ENCODE measurements at places on chromosomes 11 and 22.

DNA sequence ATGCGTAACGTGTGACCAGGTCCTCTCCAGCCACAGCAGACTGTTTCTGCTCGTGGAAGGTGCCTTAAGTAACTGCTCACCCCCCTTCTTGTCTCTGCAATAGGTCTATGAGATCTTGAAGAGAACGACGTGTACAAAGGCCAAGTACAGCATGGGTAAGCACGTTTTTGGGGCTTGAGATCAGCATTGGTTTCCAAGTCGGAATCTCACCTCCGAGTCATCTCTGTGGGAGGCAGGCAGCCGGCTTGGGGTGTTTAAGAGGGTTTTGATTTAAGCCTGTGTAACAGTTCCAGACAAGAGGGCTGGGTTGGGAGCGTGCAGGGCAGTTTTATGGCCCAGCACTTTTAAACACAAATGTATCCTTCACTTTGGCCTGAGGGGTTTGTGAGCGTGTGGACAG is 30.1 kb downstream of the ANO1 start:
- no peak for DNase-seq

DNA sequence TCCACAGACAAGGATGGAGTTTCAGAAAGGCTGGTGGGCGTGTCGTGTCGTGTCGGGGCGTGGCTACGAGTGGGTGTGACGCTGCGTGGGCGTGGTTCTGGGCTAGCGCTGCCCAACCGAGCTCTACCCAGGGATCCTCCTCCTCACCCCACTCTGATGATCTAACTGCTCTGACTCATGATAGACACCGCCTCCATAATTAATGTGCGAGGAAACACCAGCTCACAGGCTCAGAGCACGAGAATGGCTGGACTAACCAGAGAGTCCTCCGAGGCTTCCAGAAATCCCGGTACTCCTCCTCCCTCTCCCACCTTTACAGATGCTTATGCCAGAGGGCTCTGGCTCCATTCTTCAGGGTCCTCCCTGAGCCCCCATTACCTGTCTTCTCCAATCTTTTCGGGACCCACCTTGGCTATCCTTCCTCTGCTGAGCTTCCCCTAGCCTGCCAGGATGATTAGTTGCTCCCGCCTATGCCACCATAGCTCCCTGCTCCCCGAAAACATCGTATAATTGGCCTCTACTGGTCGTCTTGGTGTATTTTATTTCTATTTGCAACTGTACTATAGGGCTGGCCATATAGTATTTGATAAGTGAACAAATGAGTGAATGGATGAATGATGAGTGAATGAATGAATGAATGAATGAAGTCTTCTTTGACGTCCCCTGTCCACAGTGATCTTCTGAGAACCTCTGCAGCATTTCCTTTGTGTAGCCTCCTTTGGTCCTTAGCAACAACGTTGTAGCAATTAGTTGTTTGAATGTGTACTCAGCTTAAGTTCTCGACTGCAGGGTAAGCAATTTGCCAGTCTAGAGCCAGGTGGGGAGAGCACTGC is 21.7 kb downstream of the TMPRSS13 start:
- DNase-seq: peak; percentile 56

DNA sequence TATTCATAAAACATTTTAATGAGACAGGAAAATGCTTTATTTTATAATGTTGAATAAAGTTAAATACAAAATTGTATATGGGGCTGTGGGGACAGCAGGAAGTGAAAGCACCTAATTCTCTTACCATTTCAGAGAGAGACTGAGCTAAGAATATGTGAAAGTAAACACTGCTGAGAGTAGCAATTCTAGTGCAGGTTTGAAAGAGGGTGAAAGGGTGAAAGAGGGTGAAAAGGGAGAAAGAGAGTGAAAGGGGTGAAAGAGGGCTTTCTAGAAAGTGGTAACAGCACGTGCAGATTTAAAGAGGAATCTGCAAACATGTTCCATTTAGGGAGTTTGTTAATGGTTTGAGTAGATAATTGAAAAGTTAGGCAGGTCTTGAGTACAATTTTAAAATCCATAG is 652.0 kb upstream of the CCDC90B start:
- DNase-seq: no peak

- DNase-seq: no peak
These were observed 8.5 kb downstream of the HMBS start for GRCh38 chr11:119092880-119093842.

GRCh38 chr11:1706634-1707400 is 9.8 kb downstream of the KRTAP5-6 start:
- DNase-seq: no peak

- DNase-seq: no peak
These were observed 74.3 kb downstream of the C11orf65 start for GRCh38 chr11:108393046-108393445.

GRCh38 chr22:50342651-50343540 is at the start of gene PPP6R2:
Gene PPP6R2 (plus strand): TSS chr22:50343327. CDS start chr22:50393909, 50,582 bp downstream.
- peak; percentile 87 for DNase-seq

GRCh38 chr11:48055292-48056132 is 75.2 kb downstream of the PTPRJ start:
- DNase-seq: peak; percentile 35

- no peak for DNase-seq
These were observed 66.9 kb downstream of the RBFOX2 start for GRCh38 chr22:35961480-35962295.

DNA sequence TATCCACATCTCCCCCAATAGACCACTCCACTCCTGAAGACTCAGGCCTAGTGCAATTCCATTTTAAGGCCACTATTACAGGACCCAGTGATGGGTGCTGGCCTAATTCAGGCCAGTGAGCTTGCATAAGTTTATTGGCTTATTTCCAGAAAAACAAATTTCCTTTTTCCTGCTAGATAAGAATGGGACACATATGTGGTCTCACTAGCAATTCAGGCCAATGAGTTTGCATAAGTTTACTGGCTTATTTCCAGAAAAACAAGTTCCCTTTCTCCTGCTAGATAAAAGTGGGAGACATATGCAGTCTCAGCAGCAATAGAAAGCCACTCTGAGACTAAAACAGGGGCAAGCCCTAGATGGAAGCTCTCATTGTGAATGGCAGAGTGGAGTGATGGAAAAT is 22.4 kb downstream of the ADM start:
- no peak for DNase-seq

- DNase-seq: no peak
These were observed 296.9 kb upstream of the SORL1-AS1 start for GRCh38 chr11:121749691-121750090.

DNA sequence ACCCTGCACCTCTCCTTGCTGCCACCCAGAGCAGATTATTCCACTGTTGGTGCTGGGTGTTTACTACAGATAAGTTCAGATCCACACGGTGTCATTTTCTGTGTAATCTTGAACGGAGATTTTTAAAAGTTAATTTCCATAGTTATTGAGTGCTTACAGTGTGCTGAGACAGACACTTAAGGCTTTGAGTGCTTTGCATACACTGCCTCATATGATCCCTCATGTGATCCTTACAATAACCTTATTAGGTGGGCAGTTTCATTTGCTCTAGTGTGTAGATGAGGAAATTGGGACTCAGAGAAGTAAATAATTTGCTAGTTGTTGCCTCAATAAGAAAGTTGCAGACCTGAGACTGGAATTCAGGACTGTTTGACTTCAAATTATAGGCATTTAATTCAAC is 32.3 kb upstream of the ME3 start:
- DNase-seq: no peak

- DNase-seq: no peak
These were observed 33.5 kb upstream of the TXNRD2 start for GRCh38 chr22:19974935-19975706.

GRCh38 chr22:25367756-25368155 is 148.3 kb downstream of the CRYBB2 start:
- DNase-seq: no peak

DNA sequence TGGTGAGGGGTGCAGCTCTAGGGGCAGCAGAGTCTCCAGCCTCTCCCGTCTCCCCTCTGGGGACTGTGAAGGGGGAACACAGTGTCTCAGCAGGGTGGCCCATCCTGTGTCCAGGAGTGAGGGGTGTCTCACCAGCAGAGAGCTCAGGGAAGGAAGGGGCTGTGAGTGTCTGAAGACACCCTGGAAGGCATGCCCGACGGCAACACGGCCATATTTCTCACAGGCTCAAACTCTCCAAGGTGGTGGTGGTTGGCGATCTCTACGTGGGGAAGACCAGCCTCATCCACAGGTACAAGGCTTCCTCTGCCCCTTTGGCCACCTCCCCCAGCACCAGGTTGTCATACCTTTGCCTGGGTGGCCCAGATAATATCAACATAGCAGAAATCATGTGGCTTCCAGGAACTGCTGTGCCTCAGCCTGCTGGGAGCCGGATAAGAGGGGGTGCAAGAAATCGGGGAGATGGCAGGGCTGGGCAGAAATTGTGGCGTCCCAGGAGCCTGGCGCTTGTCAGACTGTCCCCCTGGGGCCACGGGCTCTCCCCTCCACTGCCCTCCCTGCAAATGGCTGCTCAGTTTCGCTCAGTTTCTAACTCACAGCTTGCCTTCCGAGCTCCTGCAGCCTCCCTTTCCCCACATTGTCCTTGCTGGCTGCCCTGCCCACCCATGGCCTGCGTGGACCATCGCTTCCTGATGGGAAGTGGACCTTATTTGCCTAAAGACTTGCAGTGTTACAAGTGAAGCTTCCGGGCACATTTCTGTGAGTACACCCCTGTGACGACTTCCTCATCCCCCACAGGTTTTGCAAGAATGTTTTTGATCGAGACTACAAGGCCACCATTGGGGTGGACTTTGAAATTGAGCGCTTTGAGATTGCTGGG is 7.2 kb downstream of the RAB36 start:
- no peak for DNase-seq

DNA sequence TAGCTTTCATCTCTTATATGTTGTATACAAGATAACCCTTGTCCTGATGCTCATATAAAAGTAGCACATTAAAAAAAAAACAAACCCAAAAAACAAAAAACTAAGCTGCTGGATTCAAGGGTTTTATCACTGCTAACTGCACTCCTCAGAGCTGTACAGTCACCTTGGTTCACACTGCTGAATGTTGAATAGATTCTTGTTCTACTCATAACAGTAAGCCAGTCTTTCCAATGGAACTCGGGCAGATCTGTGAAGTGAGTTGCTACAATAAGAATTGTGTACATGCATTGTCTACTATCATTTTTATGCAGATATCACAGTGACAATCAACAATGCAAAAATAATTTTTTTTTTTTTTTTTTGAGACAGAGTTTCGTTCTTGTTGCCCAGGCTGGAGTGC is 4.7 kb downstream of the HARBI1 start:
- no peak for DNase-seq

GRCh38 chr11:35097814-35098455 is 41.0 kb upstream of the CD44 start:
- no peak for DNase-seq

DNA sequence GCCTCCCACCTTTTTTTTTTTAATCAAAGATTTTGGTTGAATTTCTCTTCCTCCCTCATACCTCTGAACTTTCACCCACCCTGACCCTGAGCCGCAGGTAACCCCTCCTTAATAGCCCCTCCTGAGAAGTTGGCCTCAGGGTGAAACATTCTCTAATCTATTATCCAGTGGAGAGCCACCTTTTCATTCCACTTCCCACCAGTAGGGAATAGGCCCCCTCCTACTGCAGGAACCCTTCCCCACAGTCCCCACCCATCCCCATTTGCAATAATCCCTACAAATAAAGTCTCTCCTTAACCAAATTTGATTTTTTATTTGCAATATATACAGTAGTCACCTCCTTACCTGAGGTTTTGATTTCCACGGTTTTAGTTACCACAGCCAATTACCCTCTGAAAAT is 2.1 kb upstream of the SLC35F2 start:
- no peak for DNase-seq

DNA sequence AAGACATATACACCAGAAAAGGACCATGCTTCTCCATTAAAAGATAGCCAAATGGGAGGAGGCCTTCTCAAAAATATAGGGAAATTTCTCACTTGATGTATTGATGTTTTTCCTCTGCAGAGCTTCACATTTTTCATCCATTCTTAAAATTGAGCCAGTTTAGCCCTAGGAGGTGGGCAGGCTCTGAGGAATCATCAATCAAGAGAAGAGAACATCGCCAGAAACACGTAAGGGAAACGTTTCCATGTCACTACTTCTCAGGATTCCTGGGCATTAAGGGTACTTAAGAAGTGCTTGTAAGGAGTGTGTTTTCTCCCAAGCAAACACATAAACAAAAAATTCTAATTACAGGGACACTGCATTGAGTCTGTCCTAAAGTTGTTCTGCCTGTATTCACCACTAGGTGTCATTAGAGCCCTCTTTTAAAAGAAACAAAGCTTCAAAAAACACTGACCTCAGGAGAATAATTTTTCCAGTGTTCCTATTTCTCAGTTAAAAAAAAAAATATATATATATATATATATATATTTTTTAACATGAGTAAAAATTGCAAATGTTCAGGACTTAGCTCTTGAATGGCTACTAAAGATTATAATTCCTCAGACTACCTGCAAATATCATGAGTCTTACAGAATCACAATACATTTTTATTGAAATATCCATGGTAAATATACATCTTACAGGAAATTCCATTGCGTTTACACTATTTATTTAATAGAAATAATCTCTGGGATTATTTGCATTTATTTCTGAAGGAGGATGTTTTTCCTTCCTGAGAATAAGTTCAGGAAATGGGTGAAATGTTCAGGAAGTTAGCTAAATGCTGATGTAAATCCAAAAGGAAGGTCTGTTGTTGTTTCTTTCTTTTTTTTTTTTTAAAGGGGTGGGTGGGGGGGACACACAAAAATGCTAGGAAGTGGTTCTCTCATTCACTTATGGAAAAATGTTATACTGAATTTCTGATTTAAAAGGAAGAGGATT is 16.0 kb downstream of the FZD4 start:
- no peak for DNase-seq

DNA sequence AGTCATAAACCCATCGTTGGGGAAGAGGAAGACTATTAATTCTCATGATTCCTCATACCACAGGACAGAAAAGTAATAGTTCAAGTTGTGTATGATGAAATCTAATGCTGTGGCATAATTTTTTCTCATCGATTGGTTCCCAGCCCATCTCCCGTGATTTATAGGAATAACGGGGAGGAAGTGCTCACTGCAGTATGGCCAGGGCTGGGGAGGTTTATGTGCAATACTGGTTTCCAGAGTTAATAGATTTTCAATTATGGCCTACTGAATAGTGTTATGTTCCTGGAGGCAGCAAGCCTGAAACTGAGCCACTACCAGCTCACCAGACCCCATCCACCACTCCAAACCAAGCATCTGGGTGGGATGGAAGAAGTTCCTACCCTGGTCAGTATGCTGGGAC is 147.1 kb upstream of the NCAM1 start:
- no peak for DNase-seq

DNA sequence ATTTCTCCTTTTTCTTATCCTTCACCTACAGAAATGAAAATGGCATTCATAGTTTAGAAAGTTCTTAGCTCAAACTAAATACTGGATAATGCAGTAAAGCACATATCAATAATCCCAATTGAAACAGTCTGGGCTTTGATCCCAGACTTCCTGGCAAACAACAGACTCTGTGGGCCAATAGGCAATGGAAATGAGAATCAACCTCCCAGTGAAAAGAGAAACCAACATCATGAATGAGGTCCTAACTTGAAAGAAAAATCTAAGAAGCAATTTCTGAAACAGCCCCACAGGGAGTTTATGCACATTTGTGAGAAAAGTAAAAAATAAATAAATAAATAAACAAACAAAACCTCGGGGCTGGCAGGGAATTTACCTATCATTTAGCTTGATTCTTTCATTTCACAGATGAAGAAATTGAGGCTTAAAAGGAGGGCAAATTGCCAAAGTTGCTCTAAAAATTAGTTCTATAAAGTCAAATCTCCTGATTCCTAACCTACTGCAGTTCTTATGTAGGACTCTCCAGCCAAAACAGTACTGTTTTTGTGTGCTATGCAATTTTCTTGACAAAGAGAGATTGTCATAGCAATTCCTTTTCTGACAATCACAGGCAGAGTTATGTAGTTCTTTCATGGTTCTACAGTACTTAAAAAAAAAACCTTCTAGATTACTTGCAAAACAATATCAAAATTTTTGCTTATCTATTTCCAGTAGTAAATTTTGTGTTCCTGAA is 265.8 kb downstream of the GRM5 start:
- DNase-seq: no peak

Data from stimulated activated CD4-positive, alpha-beta T cell treated with anti-CD3 and anti-CD28 coated beads, Interleukin-4, amount 100 ng/mL, for 48 hours (primary cell).